ENCODE measurements at places on chromosomes 5 and 9. TPM values are rescaled to one million over a fixed set of nuclear protein-coding genes. Genes with fewer than 3 reads are reported as not detected.

- no peak for DNase-seq
Observed at GRCh38 chr5:55868846-55869245, 17.7 kb downstream of the IL31RA start.

The LTC4S gene
- 3.2 TPM for total RNA-seq

GRCh38 chr5:116908537-116908936, 333.9 kb upstream of the SEMA6A start:
- no peak for DNase-seq

GRCh38 chr5:52844885-52845284, 57.2 kb downstream of the ITGA1 start:
- no peak for DNase-seq

- DNase-seq = no peak
Observed at GRCh38 chr5:2902742-2903297, 151.3 kb upstream of the IRX2 start.

The MARVELD2 gene
- 0.22 TPM for total RNA-seq

The MORN5 gene
- total RNA-seq = not detected

GRCh38 chr5:89929834-89930233, 479.7 kb downstream of the CETN3 start:
- no peak for DNase-seq

- DNase-seq = no peak
Observed at GRCh38 chr5:370311-370958, 48.9 kb downstream of the AHRR start.

GRCh38 chr9:134571326-134571931, 70.2 kb upstream of the COL5A1 start:
- DNase-seq = no peak

DNA sequence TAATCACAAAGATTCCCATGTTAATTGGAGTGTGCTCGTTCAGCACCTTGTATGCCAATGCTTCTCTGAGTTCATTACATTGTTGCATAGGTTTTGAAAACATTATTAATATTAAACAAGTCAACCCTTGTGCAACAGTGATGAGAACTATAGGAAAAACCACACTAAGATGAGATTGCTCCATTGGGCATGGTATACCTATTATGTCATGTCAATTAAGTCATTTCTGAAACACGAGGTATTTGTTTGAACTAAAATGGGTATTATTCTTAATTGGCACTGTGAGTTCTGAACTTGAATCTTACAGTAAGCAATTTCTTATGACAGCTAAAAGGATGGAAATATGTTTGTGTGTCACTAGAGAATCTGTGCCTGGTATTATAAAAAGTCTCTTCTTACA, 447.7 kb downstream of the EFNA5 start:
- DNase-seq = no peak

DNA sequence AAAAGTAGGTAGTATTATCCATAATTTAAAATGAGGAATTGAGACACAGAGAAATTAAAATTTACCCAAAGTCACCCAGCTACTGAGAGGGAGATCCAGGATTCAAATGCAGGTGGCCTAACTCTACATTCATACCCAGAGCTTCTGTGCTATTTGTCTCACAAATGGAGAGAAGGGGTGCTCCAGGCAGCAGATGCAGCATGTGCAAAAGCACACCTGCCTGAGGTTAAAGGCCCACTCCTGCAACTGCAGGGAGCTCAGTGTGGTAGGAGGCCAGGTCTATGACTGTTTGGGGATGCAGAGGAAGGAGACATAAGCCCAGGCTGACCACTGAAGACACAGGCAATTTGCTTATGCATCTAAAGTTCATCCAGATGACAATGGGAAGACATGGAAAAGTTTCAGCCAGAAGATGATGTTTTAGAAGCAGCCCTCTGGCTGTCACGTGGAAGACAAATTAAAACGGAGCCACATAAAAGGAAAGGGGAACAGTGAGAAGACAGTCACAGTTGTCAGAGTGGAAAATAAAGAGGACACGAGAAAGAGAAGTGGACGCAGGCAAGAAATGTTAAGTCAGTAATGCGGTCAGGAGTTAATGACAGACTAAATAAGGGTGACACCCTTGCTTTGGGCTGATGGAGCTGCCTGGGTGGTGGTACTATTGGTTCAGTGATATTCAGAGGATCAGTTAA, 214.7 kb downstream of the EBF1 start:
- DNase-seq = no peak

DNA sequence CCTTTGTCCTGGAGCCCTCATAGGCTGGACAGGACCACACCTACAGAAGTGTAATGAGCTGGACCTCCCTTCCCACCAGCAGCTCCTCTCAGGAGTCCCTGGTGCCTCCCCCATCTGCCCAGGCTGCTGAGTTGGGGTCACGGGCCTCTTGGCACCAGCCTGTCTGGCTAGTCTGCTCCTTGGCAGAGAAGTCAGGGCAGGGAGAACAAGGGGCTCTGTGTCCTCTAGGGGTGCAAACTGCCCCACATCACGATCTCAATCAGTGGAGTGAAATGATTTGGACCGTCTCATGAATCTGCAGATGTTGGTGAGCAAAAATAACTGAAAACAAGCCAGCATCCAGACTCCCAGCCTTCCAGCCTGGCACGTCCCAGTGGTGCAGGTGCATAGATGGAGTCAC, 14.9 kb upstream of the GFPT2 start:
- no peak for DNase-seq

- DNase-seq = no peak
Observed at GRCh38 chr5:137155261-137156000, 343.7 kb downstream of the SPOCK1 start.

DNA sequence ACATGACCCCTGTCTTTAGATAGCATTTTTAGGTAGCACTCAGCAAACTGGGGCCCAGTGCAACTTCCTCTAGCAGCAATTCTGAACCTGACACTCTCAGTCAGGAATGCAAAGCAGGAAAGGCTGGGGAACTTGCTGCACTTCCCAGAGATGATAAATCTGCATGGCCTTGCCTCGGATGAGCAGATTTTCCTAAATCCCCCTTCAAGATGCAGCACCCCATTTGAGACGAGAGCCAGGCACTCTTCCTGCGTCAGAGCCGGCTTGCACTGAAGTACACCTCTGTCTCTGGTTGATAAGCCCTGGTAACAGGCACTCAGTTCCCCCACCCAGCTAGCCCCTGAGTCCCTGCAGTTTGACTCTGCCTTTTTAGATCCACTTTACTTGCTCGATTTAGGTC, 296.7 kb upstream of the PANK3 start:
- no peak for DNase-seq

The CCL21 gene
- not detected for total RNA-seq

- no peak for DNase-seq
Observed at GRCh38 chr9:35827486-35827885, 1.0 kb downstream of the FAM221B start.

The C9orf43 gene
- total RNA-seq = 0.73 TPM
